Fibroblast of the aortic adventitia (primary cell): ENCODE measurements at places on chromosomes 7 and 10.

DNA sequence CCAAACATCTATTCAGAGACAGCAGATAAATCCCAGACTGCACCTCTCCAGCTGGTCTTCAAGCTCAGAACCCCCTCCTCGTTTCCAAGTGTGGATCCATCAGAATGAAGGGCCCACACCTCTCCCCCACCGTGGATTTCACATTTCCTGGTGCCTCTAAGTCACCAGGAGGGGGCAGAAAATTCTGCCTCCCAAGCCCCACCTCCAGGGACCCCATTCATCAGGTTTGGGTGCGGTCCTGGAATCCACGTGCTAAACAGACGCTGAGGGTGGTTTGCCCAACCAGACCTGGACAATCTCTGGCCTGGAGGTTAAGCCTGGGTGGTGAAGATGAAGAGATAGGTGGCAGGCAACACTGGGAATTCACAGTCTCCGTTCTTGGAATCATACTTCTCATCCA is 92.4 kb downstream of the WDR11 start:
- no peak for DNase-seq

GRCh38 chr10:86970162-86970981 is 2.1 kb downstream of the ADIRF start:
- peak; percentile 67 for DNase-seq

GRCh38 chr10:110311357-110311949 is 6.7 kb upstream of the SMNDC1 start:
- peak; percentile 75 for DNase-seq

GRCh38 chr7:105707967-105708762 is 126.9 kb upstream of the EFCAB10 start:
- no peak for DNase-seq

GRCh38 chr10:60757420-60757895 is 20.8 kb upstream of the CDK1 start:
- no peak for DNase-seq

DNA sequence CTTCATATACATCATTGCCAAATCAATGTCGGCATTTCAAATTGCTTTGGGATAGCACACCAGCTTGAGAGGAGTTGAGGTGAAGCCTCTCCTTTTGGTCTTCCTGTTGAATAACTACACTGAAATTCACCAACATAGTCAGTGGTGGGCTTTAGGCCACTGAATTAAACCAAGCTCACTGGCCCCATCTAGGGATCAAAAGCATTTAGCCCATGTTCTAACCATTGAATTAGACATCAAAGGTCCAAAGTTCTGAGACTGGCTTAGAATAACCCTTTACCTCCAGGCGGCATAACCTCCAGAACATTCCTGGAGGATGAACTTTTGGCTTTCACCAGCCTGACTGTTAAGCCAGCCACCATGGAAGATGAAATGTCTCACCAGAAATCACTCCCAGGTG is 54.6 kb downstream of the BPGM start:
- DNase-seq: peak; percentile 61

DNA sequence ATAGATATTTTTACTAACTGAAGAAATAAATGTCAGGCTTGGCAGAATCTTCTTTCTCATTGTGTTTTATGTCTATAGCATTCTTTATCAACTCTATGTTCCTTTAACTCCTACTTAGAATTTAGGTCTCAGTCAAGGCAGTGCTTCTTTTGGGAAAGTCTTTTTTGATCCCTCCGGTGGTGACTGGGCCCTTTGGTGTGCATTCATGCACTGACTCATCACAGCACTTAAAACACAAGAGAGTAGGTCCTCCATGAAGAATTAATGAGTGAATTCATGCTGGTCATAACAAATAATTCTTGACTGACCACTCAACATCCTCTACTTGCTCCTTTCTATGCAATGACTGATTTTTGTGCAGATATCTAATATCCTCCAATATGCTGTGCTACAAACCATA is 458.8 kb upstream of the LRRTM3 start:
- no peak for DNase-seq

- DNase-seq: no peak
Observed at GRCh38 chr7:81721437-81721836, 48.4 kb downstream of the HGF start.

DNA sequence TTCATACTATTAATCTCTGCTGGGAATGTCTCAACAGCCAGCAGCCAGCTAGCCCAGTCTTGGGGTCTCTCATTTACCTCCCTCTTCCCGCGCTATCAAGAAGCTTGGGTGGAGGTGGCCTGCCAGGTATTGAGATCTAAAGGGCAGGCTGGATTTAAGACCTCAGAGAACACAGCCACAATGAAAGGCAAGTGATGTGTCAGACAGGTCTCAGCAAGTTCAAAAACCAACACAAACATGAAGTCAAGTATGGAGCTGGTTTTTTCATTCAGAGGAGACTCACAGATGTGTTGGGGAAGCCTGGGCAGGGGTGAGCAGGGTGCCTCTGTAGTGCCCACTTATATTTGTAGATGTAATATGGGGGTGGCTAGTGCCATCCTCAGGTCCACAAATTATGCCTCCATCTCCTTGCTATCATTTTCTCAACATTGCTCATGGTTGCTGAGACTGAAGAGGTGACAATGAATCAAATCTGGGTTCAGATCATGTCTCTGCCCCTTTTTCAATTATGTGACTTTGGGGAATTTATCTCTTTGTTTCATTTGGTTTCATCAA is 27.7 kb upstream of the CROT start:
- DNase-seq: no peak

DNA sequence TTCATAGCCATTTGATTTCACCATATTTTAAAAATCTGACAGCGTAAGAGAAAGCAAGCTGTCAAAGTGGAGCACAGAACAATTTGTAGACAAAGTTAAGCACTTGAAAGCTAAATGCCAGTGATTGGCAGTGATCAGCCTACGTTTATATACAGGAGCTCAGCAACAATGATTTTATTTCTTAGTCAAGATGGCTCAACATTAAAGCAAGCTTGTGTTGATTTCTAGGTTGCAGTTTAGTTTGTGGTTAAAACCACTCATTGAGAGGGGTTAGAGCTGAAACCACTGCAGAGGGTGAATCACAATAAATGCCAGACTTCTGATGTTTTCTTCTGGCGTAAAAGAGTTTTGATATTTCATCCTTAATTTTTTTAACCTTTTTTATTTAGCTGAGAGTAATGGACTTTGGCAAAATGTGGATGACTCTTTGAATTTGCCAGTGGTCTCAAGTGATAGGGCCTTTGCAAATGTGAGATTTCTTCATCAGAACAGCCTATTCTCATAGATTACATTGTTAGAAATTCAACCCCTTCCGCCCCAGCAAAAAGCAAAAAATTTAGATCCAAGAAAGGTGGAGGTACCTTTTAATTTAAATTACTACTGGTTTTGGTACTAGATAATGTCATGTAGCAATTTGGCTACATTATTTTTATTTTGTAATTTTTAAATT is 73.8 kb downstream of the SHOC2 start:
- DNase-seq: peak; percentile 68

DNA sequence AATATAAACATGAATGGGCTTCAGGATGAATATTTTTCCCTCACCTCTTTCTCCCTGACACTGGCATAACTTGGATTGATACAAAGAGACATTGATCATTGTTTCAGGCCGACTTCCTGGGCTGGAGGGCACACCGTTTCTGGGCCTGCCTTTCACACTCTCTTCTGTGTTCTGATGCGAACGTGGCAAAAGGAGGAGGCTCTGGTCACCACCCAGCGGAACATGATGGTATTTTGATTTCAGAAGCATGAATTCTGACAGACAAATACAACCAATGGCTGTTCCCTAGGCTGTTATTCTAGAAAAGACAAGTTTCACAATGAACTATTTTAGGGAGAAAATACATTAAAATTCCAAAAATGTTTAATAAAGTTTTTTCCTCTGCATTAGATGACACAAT is 534.5 kb upstream of the MKI67 start:
- no peak for DNase-seq

- DNase-seq: no peak
Observed at GRCh38 chr7:120898715-120899499, 41.0 kb upstream of the TSPAN12 start.

DNA sequence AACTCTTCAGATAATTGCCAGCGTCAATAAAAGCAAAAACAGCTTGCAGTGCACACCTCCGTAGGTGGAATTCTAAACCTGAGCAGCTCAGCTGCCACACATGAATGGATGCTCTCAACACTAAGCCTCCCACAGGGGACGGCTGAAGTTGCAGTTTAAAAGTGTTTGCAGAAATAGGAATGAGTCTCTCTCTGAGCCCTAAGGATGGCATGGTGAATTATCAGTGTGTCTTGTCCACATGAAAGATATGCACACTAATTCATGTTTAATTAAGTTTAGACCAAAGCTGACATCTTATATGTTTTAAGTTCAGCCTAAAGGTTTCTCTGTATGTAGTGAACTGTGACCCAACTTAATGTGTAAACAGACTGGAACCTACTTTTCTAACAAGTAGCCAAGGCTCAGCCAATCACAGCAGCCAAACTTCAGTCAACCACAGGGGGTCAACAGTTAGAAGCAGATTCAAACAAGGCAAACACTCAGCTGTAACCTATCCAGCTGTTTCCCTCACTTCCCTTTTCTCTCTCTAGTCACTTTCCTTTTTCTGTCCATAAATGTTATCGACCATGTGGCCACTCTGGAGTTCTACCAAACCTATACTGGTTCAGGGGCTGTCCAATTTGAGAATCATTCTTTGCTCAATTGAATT is 38.1 kb downstream of the CTTNBP2 start:
- DNase-seq: no peak

GRCh38 chr7:64879086-64879730 is 23.9 kb upstream of the ZNF273 start:
- no peak for DNase-seq
